NCI-H2171 (cell line): ENCODE measurements at places on chromosomes 2 and 18.

DNA sequence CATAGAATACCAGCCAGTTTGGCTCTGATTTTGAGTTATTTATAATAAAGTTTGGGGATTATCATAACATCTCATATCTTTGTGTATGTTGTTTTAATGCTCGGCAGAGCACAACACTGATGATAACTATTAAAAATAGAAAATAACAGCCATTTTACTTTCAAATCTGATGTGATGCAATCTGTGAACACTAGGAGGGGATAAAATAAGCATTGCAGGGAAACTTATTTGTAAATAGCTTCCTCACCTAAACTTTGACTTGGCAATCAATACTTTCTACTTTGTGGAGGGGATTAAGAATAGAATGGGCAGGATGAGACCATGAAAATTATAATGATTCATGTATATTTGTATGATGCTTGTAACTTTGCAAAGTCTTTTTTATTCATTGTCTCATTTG lies 54.4 kb downstream of the USP14 start:
- no peak for DNase-seq

GRCh38 chr2:151977631-151978030 lies 121.2 kb downstream of the CACNB4 start:
- no peak for DNase-seq

DNA sequence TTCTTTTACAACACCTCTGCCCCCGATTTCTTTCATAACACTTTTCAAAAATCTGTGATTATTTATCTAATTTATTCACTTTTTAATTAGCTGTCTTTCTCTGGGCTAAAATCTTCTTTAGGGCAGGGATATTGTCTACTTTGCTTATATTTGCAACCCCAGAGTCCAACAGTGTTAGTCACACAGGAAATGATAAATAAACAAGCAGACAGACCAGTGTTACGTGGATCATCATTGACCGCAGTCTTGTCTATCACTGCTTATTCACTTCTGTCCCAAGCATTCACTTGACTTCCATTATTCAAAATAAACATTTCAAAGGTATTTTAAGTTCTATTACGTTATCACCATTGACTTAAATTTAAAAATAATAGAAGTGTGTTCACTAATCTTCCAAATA lies 237.6 kb upstream of the UBE2E3 start:
- no peak for DNase-seq

- no peak for DNase-seq
Observed at GRCh38 chr2:105324101-105324500, 5.4 kb downstream of the TGFBRAP1 start.

DNA sequence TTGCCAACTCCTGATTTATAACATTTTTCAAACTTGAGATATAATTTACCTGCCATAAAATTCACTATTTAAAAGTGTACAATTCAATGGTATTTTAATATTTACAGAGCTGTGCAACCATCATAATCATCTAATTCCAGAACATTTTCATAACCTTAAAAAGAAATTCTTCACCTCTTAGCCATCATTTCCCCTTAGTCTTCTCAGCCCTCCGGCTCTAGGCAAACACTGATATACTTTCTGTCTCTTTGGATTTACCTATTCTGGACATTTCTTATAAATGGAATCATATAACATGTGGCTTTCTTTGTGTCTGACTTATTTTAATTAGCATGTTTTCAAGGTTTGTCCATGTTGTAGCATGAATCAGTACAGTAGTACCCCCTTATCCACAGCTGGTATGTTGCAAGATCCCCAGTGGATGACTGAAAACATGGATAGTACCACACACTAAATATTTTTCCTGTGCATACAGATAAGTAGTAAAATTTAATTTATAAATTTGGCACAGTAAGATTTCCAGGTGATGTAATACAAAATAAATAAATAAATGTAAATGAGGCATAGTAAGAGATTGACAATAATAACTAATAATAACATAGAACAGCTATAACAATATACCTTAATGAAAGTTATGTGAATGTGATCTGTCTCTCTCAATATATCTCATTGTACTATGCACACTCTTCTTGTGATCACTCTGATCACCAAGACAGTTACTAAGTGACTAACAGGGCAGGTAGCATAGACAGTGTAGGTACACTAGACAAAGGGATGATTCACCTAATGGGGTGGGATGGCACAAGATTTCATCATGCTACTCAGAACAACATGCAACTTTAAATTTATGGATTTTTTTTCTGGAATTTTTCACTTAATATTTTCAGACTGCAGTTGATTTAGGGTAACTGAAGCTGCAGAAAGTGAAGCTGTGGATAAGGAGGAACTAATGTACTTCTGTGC lies 73.1 kb downstream of the RAB3GAP1 start:
- DNase-seq = no peak

GRCh38 chr2:11805920-11806319 lies 59.5 kb downstream of the LPIN1 start:
- DNase-seq = no peak

DNA sequence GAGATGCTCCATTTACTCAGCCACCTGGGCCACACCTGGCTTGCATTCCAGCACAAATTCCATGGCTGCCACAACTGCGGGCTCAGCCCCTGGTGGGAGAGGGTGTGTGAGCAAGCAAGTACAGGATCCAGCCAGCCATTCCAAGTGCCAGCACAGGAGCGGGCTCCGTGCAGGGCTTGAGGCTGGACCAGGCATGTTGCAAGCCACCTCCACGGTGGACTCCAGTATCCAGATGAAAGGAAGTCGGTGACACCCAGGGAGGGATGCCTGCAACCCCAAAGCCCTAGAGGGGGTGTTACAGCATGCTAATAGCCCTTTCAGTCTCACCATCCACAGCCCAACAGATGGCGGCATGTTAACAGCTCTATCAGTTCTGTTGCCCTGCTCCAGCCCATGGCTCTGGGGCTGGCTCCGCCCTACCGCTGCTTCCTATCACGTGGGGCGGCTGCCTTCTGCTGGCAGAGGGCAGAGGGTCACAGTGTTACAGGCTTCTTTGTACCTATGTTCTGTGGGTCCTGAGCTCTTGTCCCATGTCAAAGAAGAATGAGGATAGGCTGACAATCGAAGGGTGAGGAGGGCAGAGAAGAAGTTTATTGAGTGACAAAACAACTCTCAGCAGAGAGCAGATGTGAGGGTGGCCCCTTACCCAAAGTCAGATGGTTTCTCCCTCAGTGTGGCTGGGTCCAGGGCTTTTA lies 11.7 kb upstream of the GORASP2 start:
- DNase-seq = no peak

- DNase-seq = no peak
Observed at GRCh38 chr2:122300758-122301157, 545.3 kb downstream of the TSN start.

GRCh38 chr2:43222475-43223309 lies 3.7 kb downstream of the ZFP36L2 start:
- DNase-seq = no peak
